Stimulated activated CD8-positive, alpha-beta memory T cell treated with anti-CD3 and anti-CD28 coated beads, Interleukin-4, amount 100 ng/mL, for 4 hours (primary cell): ENCODE measurements at places on chromosomes 16 and 17.

DNA sequence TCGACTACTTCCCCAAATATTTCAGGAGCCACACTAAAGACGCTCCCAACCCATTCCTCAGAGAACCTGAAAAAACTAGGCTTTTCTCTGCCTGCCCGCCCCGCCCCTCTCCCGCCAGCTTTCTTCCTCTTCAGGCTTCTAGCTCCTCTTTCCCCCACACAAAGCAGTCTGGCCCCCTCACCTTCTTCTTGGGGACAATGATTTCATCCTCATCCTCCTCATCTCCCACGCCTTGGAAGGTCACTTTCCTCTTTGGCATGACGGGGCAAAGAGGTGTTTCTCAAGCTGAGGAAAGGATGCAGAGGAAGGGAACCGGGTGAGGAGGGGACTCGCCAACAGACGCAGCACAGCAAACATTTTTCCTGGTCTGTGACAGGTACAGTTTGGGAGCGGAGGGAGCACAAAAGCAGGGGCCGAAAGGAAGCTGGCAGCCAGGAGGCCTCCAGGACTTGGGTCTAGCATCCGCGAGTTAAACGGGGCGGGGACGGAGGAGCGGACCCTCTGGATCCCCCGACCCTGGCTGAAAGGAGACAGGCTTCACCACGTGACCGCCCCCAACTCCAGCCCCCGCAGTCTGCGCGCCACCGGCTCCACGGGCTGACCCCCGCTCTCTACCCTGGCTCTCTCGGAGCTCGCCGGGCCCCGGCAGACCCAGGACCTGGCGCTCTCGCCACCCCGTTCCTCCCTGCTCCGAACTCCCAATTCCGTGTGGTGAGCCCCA is 525 bp downstream of the CD2BP2 start:
- DNase-seq: no peak

- no peak for DNase-seq
Observed at GRCh38 chr16:8950580-8951077, 13.1 kb downstream of the USP7 start.

- DNase-seq: peak; percentile 63
Observed at GRCh38 chr16:67666559-67667452, at the start of the genes C16orf86 and ENKD1. Gene C16orf86, plus strand, starts transcription at chr16:67666814. Its CDS starts 157 bp downstream, at chr16:67666971. Gene ENKD1, minus strand, starts transcription at chr16:67666750. Its CDS starts 308 bp downstream, at chr16:67666442.

- DNase-seq: no peak
Observed at GRCh38 chr16:57620335-57621231, 7.8 kb upstream of the ADGRG1 start.

- DNase-seq: no peak
Observed at GRCh38 chr17:47902039-47902744, 6.2 kb downstream of the SP2 start.

DNA sequence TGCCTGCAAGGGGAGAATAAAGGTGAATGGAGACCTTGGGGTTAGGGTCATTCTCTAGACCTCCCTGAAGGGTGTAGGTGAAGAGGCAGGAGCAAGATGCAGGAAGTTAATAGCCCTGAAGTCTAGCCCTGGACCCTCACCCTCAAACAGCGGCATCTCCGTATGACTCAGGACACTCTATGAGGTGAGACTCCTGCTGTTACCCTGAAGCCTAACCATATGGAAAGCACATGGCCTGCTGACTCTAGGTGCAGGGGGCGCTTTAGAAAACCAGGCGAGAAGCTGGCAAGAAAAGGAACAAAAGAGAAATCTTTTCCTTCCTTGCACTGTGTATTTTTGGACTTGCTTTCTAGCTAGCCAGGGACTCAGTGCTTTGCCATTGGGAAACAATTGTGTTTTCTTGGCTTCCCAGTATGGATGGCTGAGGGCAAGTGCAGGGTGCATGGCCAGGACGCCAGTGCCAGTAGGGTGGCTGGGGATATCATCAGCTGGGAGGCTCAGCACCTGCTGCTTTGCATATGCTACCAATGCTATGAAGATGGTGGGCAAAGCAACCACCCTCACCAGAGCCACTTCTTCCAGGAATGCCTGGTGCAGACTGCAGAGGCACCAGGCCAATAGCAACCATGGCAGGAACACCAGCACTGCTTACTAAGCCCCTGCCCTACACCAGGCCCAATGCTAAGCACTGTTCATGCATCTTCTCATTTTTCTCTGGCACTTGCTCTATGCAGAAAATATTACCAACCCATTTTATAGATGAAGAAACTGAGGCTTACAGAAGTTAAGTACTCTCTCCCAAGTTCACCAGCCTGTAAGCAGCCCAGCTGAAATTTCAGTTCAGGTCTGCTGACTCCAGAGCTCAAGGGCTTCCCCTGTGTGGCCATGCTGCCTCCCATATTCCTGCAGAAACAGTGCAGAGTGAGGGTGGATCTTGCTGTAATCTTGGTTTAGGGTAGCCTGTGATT is 425.1 kb downstream of the SLC39A11 start:
- no peak for DNase-seq

GRCh38 chr17:17751489-17752088 is 70.3 kb downstream of the RAI1 start:
- DNase-seq: no peak

- DNase-seq: no peak
Observed at GRCh38 chr17:6567528-6568183, 11.3 kb upstream of the PITPNM3 start.

DNA sequence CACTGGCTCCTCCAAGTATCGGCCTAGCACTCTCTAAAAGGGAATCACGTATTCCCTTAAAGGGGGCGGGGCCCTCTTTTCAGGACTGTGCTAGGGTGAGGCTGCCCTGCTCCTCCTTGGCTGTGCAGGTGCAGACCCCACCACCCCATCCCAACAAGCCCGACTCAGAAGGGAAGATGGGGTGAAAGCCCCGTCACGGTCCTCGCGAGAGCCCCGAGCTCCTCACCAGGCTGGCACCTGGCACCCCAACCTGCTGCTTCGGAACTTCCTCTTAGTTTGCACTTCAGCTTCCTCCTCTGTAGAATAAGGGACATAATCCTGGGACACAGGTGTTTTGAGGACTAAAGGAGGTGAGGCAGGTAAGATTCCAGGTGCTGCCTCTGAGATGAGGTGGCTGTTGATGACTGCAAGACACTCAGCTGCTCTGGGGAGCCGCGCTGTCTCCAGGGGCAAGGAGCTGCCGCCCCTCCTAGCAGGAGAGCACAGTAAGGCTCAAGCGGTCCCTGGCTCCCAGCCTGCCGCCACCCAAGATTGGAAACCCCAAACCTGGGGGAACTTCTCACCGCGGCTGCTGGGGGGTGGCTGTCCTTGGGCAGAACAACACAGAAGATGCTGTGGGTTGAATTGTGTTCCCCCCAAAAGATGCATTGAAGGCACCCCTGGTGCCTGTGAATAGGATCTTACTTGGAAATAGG is 88.8 kb downstream of the MGAT5B start:
- no peak for DNase-seq

GRCh38 chr17:32551186-32551955 is 64.6 kb downstream of the CDK5R1 start:
- DNase-seq: no peak

GRCh38 chr17:21360048-21360447 is 16.1 kb upstream of the KCNJ12 start:
- DNase-seq: no peak

- DNase-seq: no peak
Observed at GRCh38 chr16:83004868-83005652, 378.3 kb downstream of the CDH13 start.

- no peak for DNase-seq
Observed at GRCh38 chr17:64218066-64218465, 45.0 kb downstream of the TEX2 start.

- peak; percentile 48 for DNase-seq
Observed at GRCh38 chr17:980406-981291, 1.1 kb upstream of the NXN start.

GRCh38 chr17:29617481-29618271 is 5.0 kb downstream of the CORO6 start:
- DNase-seq: peak; percentile 80

GRCh38 chr16:79379095-79379494 is 221.4 kb downstream of the MAF start:
- DNase-seq: no peak

- no peak for DNase-seq
Observed at GRCh38 chr16:10138881-10139280, 43.3 kb downstream of the GRIN2A start.

GRCh38 chr16:25157271-25157875 is 45.8 kb downstream of the LCMT1 start:
- no peak for DNase-seq

GRCh38 chr16:55264949-55265348 is 59.1 kb upstream of the IRX6 start:
- DNase-seq: no peak

- DNase-seq: no peak
Observed at GRCh38 chr17:18961634-18962493, 9.9 kb downstream of the SLC5A10 start.

GRCh38 chr16:66324815-66325515 is 41.5 kb upstream of the CDH5 start:
- DNase-seq: no peak

DNA sequence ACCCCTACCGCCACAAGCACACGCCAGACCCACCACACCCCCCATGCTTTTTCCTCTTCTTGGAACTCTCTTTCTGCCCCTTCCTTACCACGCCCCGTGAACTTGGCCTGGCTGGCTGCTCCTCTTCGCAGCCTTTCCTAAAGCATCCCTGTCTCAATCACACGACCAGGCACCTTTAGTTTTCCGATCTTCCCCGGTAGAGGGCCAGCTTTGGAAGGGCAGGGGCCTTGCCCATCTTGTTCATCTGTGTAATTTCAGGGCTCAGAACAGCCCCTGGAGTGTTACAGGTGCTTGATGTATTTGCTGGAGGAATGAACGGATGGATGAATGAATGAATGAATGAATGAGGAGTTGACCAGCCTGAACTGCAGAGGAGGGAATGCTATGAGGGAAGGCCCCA is 3.7 kb downstream of the SPPL2C start:
- no peak for DNase-seq

GRCh38 chr17:5911919-5912318 is 158.3 kb upstream of the WSCD1 start:
- DNase-seq: no peak

- no peak for DNase-seq
Observed at GRCh38 chr17:37177254-37177870, 198.4 kb upstream of the C17orf78 start.

DNA sequence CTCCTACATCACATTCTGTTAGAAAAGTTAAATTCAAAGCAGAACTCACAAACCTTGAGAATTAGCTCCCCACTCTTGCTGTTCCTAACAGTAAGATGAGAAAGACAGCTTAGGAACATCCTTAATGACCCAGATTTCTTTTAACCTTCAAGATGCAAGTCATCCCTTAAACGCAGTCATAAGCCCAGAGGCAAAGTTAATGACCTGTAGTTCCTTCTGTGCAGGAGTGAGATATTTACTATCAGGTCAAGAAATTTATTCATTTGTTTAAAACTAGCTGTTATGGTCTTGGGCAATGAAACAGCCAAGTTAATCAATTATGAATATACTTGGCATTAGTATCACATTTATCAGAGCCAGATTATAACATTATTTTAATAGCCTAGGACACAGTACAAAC is 37.1 kb downstream of the NXPH3 start:
- DNase-seq: no peak

DNA sequence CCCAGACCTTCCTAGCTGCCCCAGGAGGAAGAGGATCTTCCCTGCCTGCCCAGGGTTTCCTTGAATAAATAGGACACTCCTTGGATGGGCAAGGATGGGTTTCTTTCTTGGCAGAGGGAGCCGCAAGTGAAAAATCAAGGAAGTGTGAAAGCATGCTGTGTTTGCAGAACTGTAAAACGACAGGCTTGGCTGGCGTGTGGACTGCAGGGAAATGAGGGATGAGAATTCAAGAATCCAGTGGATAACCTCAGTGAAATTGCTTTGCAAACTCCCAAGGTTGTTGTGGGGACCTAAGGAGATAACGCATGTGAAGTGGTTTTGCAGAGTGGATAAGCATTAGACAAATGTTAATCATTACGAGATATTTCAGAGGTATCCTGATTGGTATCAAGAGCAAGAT is 20.4 kb downstream of the GPR139 start:
- DNase-seq: no peak

- DNase-seq: no peak
Observed at GRCh38 chr17:66727634-66728570, 107.0 kb upstream of the CACNG5 start.

GRCh38 chr17:80457236-80457856 is 19.1 kb downstream of the NPTX1 start:
- DNase-seq: no peak

DNA sequence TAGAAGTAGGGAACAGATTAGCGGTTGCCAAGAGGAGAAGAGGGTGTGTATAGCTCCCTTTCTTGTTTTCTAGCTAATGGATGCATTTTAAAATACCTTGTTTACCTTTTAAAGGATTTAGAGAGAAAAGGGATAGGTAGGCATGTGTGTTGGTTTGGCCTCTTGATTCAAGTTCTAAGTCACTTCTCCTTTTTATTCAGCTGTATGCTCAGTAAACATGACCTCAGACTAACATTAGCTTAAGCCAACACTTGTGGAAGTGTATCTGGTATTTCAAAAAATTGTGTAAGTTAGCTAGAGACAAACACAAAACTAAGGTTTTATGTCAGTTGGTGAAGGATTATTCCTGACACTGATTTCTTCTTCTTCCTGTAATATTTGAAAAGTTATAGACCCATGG is 204.1 kb upstream of the NOG start:
- no peak for DNase-seq

DNA sequence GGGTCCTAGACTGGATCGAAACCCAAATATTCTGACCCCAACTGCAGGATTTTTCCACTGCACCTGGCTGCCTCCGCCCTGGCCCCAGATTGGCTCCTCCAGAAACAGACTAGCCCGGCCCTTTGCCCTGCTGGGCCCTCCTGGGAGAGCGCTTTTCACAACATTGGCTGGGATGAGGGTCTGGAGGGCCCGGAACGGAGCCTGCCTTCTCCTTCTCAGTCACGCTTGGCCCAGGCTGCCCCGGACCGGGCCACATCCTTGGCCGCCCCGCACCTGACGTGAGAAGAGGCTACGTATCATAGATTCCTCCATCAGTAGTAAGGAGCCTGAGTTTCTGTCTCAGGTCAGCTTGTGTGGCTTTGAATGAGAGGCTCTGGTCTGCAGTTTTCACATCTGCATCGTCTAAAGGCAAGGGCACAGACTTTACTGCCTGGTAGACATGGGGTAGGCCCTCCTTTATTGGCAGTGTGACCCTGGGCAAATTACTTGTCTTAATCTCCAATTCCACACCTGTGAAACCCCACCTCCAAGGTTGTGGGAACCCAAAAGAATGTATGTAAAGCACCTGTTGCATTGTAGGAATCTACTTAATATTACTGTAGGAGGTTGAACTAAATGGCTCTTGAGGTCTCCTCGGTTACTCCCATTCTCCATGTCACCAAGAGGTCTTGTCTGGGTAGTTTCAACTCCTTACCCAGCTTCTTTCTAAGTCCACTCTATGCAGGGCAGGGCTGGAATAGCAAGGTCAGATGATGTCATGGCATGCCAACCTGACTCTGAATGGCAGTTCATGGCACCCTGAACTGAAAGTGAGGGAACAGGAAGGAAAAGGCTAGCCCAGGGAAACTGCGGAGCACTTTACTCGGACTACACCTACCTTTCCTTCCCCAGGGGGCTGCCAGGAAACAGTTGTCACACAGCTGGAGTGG is 661 bp downstream of the LRRC3C start:
- DNase-seq: no peak
